Activated T-helper 1 cell treated with anti-CD3 and anti-CD28 coated beads, Interleukin-2, amount 50 U/mL, for 16 hours (primary cell): ENCODE measurements at places on chromosomes 7 and 10.

DNA sequence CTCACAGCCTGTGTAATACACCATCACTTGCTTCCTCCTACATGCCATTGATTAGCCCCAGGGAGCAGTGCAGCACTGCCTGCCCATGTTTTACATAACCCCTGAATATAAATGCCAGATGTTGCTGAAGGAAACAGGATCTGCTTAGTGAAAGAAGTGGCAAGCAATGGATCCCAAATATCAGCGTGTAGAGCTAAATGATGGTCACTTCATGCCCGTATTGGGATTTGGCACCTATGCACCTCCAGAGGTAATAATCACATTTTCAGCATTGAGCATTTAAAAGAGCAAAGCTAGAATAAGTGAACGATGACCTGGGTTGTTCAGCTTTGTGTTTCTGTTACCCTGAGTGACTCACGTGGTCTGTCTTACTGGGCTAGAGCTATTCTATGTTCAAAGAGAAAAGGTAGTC lies at the start of gene AKR1C4:
TSS of gene AKR1C4 (plus strand) at position 136 of the 412 bp plus-strand sequence. CDS start at position 167, 31 bp downstream.
- DNase-seq, result no peak

GRCh38 chr7:82789883-82790609 lies 346.5 kb upstream of the CACNA2D1 start:
- DNase-seq, result no peak

- no peak for DNase-seq
Measured at GRCh38 chr7:25583621-25584020, 355.3 kb upstream of the NPVF start.

GRCh38 chr7:116210345-116211005 lies at the start of gene TES:
Gene TES (plus strand): TSS chr7:116210539. CDS start chr7:116210708, 169 bp downstream.
- peak; percentile 34 for DNase-seq

GRCh38 chr10:62162261-62162981 lies 106.2 kb downstream of the RTKN2 start:
- DNase-seq, result no peak

- no peak for DNase-seq
Measured at GRCh38 chr10:73968098-73968521, 29.8 kb upstream of the VCL start.

GRCh38 chr7:130489140-130489983 lies 2.5 kb upstream of the MEST start:
- no peak for DNase-seq

GRCh38 chr10:49115796-49116508 lies 630 bp upstream of the VSTM4 start:
- DNase-seq, result no peak

GRCh38 chr7:112298543-112299100 lies 92.1 kb downstream of the ZNF277 start:
- no peak for DNase-seq

GRCh38 chr7:38154278-38154677 lies 23.8 kb upstream of the STARD3NL start:
- DNase-seq, result no peak

DNA sequence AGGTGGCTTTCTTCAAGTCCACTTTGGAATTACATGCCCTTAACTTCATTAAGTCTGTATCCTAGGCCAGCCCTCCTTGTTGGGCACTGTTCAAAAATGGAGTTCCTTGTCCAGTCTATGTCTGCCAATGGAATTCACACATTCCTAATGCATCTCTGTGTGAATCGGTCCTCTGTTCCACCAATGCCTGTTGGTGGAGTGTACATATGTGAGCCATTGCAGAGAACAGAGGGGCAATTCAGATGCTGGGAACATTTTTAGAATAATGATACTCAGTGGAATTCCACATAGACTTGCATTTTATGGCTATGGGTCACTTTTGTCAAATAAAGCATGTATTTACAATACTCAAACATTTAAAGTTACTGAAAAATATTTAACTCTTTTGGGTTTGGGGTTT lies 108.3 kb downstream of the COL28A1 start:
- DNase-seq, result no peak

- no peak for DNase-seq
Measured at GRCh38 chr7:52088008-52088901, 771.6 kb upstream of the COBL start.

- no peak for DNase-seq
Measured at GRCh38 chr7:1062296-1063294, 18.2 kb downstream of the GPR146 start.

- no peak for DNase-seq
Measured at GRCh38 chr10:89505640-89506275, 29.6 kb downstream of the SLC16A12 start.

GRCh38 chr10:22308390-22308789 lies 7.8 kb upstream of the COMMD3 start:
- no peak for DNase-seq

DNA sequence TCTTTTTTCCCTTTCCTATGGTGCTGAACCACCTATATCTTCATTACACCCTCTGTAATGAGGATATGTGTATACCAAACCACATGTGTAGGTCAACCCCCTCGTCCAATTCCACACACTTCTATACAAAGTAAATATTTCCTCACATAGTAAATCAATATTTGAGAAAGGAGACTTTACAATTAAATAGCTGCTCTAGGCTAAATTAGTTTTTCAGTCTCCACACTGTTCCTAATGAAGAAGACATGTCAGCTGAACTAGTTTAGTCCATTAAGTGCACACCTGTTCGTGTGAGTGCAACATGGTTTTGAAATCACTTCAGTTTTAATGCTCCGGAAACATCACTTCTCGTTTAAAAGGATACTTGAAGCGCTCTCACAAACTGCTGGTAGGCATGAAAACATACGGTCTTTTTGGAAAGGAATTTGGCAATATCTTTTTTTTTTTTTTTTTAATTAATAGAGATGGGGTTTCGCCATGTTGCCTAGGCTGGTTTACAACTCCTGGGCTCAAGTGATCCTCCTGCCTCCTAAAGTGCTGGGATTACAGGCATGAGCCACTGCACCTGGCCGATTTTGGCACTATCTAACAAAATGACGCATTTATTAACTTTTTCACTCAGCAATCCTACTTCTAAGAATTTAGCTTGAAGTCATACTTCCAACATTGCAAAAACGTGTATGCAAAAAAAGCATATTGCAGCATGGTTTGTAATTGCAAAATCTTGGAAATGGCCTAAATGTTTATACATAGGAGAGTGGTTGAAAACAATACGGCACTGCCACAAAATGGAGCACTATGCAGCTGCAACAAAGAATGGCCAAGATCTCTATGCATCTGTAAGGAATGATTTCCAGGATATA lies 2.1 kb upstream of the XRCC2 start:
- DNase-seq, result no peak

- DNase-seq, result peak; percentile 6
Measured at GRCh38 chr7:138875794-138876193, 77.8 kb upstream of the ATP6V0A4 start.

- no peak for DNase-seq
Measured at GRCh38 chr10:73946253-73947145, 35.6 kb downstream of the PLAU start.

- no peak for DNase-seq
Measured at GRCh38 chr10:4450981-4451908, 374.8 kb upstream of the AKR1E2 start.

DNA sequence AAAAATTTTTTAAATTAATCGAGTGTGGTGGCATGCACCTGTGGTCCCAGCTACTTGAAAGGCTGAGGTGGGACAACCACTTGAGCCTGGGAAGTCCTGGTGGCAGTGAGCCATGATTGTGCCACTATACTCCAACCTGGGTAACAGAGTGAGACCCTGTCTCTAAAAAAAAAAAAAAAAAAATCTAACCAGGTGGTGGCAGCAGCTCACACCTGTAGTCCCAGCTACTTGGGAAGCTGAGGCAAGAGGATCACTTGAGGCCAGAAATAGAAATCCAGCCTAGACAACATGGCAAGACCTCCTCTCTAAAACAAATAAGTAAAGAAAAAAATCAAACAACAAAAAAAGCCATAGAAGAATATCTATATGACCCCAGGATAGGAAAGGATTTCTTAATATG lies 3.6 kb upstream of the MYOF start:
- no peak for DNase-seq

- DNase-seq, result no peak
Measured at GRCh38 chr7:100400656-100401055, 27.4 kb downstream of the PILRA start.

DNA sequence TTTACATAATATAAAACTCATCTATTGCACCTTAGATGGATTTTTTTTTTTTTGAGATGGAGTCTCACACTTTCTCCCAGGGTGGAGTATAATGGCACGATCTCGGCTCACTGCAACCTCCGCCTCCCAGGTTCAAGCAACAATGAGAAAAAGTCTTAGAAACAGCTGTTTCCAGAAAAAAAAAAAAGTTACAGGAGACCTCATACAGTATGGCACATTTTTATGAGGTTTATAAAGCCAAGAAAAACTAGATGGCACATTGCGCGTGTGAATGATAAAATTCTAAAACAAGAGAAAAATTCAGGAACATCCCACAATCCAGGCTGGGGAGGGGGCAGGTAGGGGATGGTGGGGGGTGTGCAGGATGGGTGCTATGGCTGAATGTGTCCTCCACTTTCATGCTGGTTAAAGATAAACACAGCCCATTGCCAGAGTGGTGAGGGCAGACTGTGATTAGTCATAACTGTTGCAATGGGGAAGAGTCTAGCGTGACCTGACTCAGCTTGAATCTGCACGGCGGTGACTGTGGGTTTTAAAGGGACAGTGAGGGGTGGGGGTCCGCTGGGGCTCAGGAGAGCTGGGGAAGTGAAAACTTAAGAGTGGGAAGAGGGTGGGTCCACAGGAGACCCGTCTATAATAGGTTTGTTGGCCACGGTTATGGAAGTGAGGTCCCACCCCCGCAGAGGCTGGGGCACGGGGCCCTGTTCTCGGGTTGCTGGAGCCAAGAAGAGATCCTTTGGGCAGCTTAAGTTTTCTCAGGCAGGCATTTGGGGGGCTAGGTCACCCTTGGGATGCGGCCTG lies 11.9 kb upstream of the LRRC27 start:
- no peak for DNase-seq

DNA sequence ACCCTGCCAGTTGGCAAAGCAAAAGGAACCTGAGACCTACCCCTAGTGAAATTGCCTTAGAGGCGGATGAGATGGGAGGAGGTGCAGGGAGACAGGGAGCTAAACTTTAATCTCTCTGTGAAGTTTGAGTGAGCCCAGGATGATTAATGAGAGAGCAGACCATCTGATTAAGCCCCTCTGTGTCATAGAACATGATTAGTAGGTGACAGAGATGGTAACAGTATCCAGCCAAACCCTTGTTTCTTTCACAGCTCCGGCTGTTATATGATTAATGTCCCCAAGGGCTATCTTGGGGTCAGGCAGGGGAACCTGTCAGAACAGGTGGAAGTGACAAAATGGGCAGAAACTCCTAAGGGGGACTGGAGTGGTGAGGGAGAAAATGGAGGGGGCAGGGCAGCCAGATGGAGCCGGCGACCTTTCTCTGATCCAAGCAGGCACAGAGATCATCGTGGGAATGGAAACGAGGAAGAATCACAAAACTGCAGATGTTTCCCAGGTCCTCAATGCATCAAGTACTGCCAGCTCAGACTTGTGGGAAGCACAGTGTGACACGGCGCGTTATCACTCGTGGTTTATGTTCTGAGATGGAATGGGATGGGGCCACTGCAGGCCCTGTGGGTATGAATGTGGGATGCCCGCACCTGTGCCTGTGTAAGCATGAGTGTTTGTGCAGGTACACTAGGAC lies 684.2 kb downstream of the LRMDA start:
- DNase-seq, result no peak

DNA sequence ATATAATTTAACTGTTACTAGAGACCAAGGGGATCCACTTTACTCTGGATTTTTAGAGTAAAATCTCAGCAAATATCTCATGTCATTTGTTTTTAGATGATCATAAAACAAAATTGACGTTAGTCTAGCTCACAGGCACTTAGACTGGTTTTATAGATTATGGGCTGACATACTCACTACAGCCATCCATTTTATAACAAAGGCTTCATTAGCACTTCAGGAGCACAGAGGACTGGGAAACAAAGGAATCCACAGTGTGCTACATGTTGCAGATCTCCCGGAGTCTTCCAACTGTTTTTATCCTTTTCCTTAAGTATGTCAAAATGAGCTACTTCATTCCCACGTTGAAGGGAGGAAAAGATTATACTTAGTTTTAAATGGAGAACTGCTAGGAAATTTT lies 15.9 kb upstream of the SCRN1 start:
- DNase-seq, result no peak

DNA sequence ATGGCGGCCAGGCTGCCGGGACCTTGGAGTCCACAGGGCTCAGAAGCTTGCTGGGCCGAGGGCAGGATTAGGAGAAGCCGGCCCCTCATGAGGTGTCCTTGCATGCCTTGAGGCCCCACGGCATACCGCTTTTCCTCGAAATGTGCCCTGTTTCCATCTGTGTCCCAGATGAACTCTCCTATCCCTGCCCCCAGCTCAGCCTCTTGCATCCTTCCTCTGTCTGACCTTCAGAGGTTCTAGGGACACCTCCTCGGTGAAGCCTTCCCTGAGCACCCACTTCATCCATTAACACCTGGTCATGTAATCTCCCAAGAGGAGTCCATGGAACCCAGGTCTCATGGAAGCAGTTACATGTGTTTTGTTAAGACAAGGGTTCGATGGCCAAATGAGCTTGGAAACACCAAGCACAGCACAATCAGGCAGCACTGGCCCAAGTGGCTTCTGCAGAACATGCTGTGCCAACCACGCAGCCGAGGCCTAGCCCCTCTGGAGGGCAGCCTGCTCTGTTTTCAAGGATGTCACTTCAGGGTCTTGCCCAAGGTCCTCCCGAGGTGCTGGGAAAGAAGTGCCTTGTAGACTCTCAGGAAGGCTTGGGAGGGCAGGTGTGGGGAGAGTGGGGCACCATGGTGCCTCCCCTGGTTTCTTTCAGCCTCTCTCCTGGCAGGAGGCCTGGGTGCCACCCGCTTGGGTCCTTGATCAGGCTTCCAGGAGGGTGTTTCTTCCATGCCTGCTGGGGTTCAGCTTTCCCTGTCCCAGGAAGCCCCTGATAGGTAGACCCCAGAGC lies 124.3 kb downstream of the NEURL1 start:
- DNase-seq, result no peak

- no peak for DNase-seq
Measured at GRCh38 chr10:71616817-71617654, 102.5 kb downstream of the C10orf105 start.

- no peak for DNase-seq
Measured at GRCh38 chr10:21496343-21497176, 28.9 kb downstream of the SKIDA1 start.

- no peak for DNase-seq
Measured at GRCh38 chr7:27944643-27945042, 204.7 kb downstream of the TAX1BP1 start.
